ENCODE measurements at places on chromosomes 4 and X.

DNA sequence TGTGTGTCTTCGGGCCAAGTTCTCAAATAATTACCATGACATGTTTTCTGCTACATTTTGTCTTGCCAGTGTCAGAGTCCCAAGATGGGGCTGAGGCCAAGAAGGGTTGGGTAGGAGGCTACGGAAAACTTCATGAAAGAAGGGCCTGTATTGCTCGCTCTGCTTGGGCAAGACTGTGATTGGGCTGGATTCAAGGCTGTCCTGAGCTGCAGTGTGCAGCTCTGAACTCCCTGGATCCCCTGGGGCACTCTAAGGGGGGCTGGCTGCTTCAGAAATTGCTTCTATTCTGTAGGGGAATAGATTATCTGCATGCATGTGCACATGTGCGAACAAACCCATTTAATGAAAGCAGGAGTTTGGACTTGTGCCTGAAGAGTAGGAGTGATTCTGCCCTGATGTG lies 13.6 kb downstream of the TSPAN6 start:
- no peak for DNase-seq

- peak; percentile 20 for DNase-seq
Observed at GRCh38 chr4:80655662-80656061, 320.1 kb downstream of the CFAP299 start.

- no peak for DNase-seq
Observed at GRCh38 chr4:176910646-176911045, 117.9 kb upstream of the VEGFC start.

GRCh38 chrX:17931855-17932254 lies 70.8 kb upstream of the RAI2 start:
- DNase-seq = no peak

- DNase-seq = no peak
Observed at GRCh38 chrX:1466232-1466661, 13.5 kb upstream of the ASMTL start.

DNA sequence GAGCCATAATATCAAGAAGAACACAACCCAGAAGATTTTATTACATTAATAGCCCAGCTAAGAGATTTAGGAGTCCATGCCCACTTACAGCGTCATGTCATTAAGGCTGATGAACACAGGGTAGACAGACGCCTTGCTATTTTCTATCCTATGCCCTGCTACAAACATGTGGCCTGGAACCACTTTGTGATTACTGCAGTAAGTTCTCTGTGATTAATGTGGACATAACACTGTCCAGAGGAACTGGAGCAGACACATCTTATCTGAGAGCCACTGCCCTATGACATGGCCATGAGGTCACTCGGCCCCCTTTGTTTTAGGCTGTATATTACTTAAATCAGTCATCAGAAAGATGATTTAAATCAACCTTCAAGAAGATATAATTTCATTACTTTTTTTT lies 211.7 kb downstream of the MAML3 start:
- no peak for DNase-seq

GRCh38 chrX:34918856-34919255 lies 23.7 kb upstream of the FAM47B start:
- DNase-seq = peak; percentile 64

GRCh38 chr4:76690906-76691275 lies 207.1 kb downstream of the SOWAHB start:
- DNase-seq = no peak

DNA sequence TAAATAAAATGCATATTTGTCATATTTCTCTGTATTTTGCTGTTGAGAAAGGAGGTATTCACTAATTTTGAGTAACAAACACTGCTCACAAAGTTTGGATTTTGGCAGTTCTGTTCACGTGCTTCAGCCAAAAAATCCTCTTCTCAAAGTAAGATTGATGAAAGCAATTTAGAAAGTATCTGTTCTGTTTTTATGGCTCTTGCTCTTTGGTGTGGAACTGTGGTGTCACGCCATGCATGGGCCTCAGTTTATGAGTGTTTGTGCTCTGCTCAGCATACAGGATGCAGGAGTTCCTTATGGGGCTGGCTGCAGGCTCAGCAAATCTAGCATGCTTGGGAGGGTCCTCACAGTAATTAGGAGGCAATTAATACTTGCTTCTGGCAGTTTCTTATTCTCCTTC lies 3.3 kb downstream of the HTT start:
- DNase-seq = no peak

- DNase-seq = peak; percentile 22
Observed at GRCh38 chrX:38313190-38313589, 14.1 kb downstream of the RPGR start.

GRCh38 chr4:37890801-37891259 lies at the start of gene TBC1D1:
Gene TBC1D1, plus strand, starts transcription at chr4:37891084. Its CDS starts 11,012 bp downstream, at chr4:37902096.
- DNase-seq = no peak

DNA sequence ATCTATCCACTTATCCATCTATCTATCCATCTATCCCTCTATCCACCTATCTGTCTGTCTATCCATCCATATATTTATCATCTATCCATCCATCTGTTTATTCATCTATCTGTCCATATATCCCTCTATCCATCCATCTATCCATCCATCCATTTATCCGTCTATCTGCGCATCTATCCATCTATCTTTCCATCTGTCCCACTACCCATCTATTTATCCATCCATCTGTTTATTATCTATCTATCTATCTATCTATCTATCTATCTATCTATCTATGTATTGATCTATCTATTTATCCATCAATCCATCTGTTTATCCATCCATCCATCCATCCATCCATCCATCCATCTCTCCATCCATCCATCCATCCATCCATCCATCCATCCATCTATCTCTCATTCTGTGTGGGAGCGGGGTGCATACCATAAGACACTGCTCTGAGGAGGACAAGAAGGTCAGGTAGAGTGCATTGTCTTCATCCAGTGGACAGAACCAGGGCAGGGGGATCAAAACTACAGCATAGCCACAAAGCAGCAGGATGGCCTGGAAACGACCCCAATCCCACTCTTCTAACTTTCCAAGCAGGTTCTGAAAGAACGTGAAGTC lies 53.2 kb upstream of the ENPP6 start:
- no peak for DNase-seq

GRCh38 chr4:61407642-61408618 lies 207.8 kb downstream of the ADGRL3 start:
- no peak for DNase-seq

DNA sequence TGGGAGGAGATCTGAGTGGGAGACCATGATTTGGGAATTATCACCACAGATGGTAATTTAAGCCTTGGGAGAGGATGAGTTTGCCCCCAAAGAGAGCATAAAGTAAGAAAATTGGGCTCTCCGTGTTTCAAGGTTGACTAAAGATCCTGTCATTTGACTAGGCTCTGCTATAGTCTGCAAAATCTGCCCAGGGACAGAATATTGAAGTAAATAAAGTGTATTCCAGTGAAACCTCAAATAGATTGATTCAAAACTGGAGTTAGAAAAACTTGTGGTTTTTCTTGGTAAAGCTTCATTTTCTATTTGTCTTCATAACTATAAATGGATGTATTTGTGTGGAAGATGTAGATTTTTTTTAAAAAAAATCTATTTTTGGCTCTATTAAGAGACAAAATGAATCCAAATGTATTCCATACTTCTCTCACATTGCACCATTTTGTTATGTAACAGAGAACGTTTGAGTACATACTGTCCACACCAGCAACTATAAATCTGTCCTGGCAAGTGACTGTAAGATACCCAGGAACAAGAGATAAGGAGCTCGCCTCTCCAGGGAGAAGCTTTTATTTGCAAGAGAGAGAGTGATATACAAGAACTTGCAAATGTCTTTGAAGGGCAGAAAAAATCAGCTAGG lies 170.2 kb downstream of the CBR4 start:
- DNase-seq = no peak

- no peak for DNase-seq
Observed at GRCh38 chrX:104679175-104679574, 113.2 kb downstream of the IL1RAPL2 start.

- DNase-seq = no peak
Observed at GRCh38 chrX:7085879-7086278, 61.6 kb upstream of the STS start.

DNA sequence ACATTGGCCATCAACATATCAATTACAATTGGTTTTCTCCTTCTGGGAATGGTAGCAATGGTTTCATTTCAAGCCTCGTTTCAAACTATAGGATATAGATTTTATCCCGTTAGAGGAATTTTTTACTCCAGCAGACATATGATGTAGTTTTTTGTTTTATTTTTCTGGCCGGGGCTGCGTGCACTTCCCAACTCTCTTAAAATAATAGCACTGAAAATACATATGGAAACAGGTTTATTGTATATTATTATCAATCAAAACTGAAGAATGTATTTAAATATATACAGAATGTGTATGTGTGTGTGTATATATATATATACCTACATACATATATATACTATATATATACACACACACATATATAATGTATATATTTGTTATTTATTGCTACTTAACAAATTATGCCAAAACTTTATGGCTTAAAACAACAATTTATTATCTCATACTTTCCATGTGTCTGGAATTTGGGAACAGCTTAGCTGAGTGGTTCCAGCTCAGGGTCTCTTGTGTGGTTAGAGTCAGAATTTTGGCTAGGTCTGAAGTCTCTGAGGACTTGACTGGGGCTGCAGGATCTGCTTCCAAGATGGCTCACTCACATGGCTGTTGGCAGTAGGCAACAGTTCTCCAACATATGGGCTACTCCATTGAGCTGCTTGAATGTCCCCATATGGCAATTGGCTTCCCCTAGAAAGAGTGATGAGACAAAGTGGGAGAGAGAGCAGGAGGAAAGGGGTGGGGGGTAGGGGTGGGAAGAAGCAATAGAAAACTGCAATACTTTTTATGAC lies 314.1 kb downstream of the PPP1R2C start:
- no peak for DNase-seq

- peak; percentile 50 for DNase-seq
Observed at GRCh38 chrX:41335958-41336331, 2.0 kb downstream of the DDX3X start.

DNA sequence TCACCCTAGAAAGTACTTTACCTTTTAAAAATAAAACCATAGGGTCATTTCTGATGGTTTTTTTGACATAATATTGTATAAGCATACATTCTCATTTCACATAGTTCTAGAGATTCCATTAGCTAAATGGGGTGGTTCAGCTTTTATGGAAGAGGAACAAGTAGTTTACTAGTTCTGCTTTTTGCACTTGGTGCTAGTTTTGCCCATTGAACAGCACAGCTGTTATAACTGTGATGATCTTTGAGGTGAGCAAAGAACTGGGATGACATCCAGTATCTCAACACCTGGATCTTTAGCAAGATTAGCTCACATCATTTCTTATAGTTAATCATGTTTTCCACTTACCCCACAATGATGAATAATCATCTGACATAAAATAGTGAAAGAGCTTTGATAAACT lies 40.9 kb downstream of the MOB1B start:
- DNase-seq = no peak

GRCh38 chr4:102338405-102338804 lies 6.9 kb downstream of the SLC39A8 start:
- no peak for DNase-seq

DNA sequence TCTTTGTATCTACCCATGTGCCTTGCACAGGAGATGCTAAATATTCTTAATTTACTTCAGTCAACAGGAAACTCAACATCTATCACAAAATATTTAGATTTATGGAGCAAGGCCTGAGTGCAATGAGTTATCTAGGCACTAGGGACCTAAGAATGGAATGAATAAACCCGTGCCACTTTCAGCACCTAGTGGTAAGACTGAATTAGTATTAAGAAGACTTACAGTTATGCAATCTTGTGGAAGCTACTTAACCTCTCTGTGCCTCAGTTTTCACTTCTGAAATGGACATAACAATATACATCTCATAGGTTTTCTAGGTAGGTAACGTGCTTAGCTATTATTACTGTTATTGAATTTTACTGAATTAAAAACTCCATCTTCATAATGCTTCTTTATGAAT lies 144.6 kb upstream of the MAP3K15 start:
- DNase-seq = no peak

- DNase-seq = no peak
Observed at GRCh38 chr4:11416071-11416766, 12.5 kb downstream of the HS3ST1 start.

DNA sequence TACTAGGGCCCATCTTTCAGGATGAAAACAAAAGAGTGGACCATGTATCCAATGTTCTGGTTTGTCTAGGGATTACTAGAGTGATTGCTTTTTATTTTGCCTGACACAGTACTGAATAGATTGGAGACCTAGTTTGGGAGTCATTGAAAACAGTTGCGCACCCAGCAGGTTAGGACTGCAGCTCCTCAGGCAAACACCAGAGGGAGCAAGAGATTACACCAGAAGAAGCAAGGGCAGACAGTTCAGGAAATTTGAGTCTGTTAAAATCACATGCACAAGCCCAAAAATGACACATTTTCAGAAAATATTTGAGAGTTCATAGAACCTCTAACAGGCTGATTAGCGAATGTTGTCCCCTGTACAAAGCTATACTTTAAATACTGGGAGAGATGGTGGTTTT lies 55.6 kb downstream of the CYLC1 start:
- no peak for DNase-seq

DNA sequence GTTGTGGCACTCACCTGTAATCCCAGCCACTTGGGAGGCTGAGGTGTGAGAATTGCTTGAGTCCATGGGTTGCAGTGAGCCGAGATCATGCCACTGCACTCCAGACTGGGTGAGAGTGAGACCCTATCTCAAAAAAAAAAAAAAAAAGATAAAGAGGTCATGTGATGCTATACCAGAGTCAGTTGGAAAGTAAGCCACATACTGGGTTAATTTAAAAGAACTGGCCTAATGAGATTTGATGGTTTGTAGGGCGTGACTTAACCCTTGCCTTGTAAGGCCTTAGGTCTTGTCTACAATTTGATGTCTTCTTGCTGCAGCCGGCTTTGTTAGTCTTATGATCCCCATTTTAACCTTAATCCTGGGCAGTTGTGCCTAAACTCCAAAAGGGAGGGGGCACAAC lies 5.2 kb downstream of the MGST2 start:
- DNase-seq = no peak

- DNase-seq = peak; percentile 15
Observed at GRCh38 chrX:11406109-11406765, 113.0 kb downstream of the AMELX start.

- no peak for DNase-seq
Observed at GRCh38 chrX:153685156-153685536, 2.6 kb upstream of the SLC6A8 start.

- DNase-seq = no peak
Observed at GRCh38 chrX:64186974-64187761, 18.3 kb downstream of the AMER1 start.

GRCh38 chrX:141733371-141733770 lies 34.8 kb upstream of the SPANXD start:
- DNase-seq = peak; percentile 21

DNA sequence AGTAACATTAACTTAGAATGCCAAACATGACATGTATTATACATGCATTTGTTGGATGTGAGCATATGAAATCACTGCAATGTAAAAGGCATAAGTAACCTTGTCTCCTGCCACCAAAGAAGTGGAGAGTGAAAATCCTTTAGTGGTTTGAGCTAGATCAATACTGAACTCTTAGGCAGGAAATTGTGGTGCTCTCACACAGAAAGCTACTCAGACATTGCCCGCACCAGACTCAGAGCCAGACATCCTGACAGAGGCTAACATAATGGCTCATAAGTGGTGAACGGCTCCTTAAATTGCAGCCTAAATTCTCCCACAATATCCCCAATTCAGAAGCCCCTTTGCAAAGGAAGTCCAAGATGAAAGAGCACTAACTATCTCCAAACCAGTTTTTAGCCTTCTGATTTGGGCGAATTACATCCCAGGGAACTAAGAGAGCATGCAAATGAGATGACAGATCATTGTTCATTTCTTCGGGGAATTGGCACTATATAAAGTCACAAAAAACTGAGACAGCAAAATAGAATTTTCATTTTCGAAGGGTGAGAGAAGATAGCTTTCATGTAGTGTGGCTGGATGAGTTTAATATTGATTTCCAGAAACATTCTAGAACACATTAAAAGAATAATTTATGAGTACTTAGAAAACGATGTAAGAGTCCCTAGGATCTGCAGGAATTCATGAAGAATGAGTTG lies 233.6 kb upstream of the RPS6KA3 start:
- no peak for DNase-seq

All from fibroblast of skin of abdomen (primary cell).